ENCODE measurements at places on chromosomes 1 and 21.
A peak's percentile ranks its signal among the peaks of the same experiment; 100 is the strongest.

DNA sequence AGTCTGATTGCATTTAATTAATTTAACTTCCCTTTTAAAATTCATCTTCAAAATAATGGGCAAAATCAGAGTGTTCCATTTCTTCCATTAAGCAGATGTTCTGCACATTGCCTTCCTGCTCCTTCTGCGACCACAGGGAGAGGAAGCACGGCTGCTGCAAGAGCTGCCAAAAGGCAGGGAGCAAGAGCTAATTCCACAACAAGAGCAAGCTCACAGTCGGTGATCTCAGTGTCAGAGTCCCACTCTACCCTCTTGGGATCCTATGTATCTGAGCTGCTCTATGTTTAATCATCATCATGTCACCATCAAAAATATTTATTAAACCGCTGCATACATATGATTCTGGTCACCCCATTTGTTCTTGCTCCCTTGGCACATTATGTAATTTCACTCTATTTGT lies 255.3 kb upstream of the CAMK1G start:
- no peak for DNase-seq

DNA sequence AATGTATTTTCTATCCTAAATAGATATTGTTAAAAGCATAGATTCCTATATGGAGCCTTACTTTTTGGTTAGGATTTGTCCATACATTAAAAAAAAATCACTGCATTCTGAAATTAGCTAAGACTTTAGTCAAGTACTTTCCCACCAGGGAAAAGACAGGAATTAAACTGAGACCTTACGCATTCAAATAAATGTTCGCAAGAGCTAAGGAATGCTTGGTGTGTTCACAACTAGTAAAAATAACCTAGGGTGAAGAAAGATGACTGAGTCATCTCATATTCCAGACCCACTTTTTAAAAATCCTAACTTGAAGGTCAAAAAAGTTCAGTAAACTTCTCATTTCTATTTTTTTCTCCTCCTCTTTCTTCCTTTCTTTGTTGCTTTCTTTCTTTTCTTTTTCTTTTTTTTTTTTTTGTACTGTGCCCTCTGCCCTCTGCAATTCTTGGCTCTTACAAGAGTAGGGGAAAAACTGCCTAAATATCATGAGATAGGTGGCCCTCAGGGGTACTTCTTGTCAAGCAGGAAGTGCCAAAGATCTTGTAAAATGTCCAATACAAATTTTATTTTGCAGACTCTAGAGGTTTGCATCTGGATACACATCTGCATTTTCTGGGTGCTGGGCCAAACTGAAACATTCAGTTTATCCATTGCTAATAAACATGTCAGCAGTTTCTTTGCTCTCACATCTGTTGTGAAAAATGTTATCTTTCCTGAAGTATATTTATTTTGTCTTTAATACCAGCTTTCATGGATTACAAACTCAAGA lies 121.4 kb upstream of the GORAB start:
- DNase-seq = no peak

- no peak for DNase-seq
Measured at GRCh38 chr21:38859852-38860251, 54.1 kb downstream of the ETS2 start.

GRCh38 chr1:19744335-19744743 lies 55.4 kb downstream of the TMCO4 start:
- no peak for DNase-seq

GRCh38 chr1:180155182-180155682 lies 563 bp downstream of the QSOX1 start:
- DNase-seq = peak; percentile 35

DNA sequence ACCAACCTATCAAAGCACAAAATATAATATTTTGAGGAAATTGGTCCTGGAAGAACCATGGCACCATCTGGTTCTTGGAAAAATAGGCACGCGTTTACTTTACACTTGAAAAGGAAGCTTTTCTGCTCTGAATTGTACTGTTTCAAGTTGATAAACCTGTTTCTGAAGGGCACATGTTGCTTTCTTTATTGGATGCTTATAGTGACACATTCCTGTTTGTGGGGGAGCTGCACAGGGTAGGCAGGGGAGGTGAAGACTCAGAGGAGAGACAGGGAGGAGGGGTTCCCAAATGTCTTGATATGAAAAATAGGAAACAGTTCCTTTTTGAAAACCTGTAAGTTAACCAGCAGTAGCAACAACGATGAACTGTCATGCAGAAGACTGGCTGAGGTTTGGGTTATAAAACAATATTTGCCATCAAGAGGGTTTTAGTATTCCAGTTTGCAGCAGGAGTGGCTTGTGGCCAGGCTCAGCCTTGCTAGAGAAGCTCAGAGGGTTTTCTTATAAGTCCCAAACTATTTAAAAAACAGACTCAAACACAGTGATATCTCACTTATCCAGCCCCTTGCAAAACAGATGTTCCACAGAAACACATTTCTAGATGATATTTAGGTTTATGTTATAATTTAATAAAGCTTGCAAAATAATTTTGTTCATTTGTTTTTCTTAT lies 127.0 kb upstream of the MROH9 start:
- DNase-seq = no peak

- DNase-seq = no peak
Measured at GRCh38 chr1:241086686-241087085, 270.3 kb downstream of the RGS7 start.

DNA sequence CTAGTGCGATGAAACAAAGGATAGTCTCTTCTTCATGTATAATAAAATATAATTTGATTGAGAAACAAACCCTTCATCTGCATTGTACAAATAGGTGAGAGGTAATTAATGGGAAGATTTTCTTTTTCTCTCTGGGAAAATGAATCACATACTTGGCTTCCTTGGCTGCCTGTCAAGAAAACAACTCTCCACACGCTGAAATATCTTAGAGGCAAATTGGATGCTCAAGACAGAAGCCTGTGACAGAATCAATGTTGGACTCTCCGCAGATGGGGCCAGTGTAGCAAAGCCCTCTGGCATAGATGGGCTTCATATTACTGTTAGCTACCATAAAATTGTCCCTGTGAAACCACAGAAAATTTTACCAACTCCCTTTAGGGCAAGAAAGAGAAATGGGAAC lies 186.6 kb downstream of the GRIK1 start:
- DNase-seq = no peak

Data from transverse colon (tissue), 4 donors.